Amygdala (tissue), 56 donors: ENCODE measurements at places on chromosomes 13 and 19.

DNA sequence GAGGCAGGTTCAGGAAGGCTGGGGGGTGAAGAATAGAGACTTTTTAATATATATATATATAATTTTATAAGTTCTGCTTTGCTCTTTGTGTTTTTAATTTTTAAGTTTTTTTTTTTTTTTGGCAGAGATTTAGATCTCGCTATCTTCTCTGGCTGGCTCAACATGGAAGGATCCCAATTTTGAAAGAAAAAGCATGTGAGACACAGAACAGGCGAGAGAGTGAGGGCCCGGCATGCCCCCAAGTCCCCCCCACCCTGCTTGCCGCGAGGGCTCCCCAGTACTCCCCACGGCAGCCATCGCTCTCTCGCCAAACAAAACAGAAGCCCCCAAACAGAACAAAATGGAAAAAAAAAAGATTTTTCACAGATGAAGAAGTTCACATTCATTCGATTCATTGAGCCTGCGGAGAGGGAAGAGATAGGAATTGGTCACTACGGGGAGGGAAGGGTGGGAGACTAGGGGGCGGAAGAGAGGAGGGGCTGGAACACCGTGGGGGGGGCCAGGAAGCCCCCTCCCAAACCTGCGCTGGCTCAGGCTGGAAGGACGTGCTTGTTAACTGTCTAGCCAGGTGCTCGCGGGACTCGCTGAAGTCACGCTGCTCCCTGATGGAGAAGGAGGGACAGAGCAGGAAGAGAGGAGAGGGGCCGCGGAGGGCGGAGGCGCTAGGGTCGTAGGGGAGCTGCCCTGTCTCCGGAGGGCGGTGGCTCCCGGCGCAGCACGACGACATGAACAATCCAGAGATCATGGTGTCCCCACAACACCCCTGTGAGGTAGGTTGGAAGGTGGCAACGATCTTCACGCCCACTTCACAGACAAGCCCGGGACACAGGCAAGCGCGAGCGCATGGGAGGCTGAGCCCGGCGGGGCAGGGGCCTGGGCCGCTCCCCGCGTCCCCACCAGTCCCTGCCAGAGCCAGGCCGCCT, 10.6 kb downstream of the KHSRP start:
- no peak for DNase-seq

- no peak for DNase-seq
Observed at GRCh38 chr19:40149501-40149900, 41.7 kb upstream of the MAP3K10 start.

DNA sequence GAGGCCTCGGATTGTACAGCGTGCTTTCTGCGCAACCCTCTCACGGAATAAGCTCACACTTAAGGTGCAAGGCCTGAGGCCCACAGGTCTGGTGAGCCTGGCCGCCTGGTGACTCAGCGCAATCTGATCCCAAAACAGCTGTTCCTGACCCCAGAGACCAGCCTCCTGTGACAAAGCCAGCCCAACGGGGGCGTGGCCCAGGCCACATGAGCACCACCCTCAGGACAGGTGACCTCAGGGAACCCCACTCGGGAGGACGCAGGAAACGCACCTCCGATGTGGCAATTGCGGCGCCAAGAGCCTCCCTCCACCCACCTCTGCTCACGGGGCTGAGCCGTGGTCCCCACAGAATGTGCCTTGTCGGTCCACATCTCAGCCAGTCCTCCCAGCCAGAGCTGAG, 26.4 kb downstream of the GRTP1 start:
- no peak for DNase-seq

DNA sequence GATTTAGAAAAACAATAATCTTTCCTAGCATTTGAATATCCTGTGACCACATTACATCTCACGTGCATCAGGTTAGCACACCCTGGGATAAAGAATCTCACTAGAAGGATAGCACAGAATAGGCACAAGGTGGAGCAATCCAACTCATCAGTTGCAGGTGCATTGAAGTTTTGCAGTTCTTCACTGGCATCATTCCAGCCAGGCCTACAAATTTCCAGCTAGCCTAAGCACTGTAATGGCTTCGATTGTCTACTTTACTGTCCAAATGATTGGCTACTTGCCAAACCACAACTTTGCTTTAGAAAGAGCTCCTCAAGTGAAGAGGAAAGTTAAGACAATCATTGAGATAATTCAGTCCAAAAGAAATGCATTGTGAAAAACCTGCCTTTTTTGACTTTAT, 89.5 kb downstream of the SPRY2 start:
- no peak for DNase-seq

DNA sequence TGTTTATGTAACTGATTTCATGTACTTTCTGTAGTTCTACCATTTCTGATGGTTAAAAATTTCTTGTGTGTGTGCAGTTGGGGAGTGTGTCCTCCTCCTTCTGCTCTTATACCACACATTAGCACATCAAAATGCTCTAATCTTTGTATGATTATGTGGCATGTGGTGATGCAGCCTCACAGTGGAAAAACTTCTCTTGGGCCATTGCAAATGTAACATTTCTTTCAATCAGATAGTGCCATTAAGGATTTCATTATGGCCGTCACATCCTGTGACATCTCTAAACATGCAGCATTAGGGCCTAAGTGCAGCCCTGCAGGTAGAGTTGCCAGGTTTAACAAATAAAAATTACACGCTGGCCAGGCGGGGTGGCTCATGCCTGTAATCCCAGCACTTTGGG, 24.9 kb upstream of the ALOX5AP start:
- DNase-seq, result no peak

- DNase-seq, result no peak
Observed at GRCh38 chr13:52421216-52421615, 15.2 kb upstream of the THSD1 start.

DNA sequence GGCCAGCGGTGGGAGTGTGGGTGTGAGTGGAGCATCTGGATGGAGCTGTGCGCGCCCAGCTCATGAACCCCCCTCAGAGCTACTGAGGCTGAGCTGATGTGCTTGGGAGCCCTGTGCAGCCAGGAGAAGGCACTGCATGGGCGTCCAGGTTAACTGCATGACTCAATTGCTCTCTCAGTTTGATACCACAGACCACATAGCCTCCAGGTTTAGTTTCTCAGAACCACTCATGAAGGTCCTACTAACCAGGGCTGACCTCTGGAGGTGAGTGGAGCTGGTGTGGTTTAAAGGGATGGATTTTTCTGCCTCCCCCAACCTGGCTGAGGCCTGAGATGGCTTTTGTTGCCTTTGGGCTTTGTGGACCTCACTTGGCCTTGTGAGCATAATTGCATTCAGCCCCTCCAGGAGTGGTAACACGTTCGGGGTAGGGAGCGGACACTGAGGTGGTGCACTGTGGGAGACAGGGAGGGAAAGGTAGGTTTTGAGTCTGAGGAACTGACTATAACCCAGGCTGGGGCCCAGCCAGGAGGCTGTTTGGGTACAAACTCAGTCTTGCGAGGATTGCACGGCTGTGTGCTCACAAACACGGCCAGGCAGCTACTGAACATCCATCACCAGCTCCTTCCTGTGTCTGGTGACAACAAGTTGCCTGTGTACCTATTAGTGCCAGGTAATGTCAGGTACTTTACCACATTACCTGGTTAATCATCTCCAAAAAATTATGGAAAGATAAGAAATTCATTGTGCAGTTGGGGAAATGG, 97.5 kb downstream of the RGCC start:
- DNase-seq, result no peak

- DNase-seq, result no peak
Observed at GRCh38 chr13:40618581-40619478, 47.6 kb downstream of the FOXO1 start.

DNA sequence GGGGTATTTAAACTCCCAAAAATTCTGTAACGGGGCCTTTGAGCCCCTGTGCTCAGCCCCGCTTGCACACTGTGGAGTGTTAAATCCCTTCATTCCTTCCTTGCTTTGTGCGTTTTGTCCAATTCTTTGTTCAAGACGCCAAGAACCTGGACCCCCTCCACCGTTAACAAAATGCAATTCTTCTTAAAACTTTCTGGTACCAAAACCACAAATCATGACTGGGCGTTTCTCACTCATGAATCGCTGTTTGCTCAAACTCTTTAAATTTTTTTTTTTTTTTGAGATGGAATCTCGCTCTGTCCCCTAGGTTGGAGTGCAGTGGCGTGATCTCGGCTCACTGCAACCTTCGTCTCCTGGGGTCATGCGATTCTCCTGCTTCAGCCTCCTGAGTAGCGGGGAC, 881 bp downstream of the ZNF20 start:
- DNase-seq, result no peak

- DNase-seq, result no peak
Observed at GRCh38 chr13:60402022-60402421, 5.0 kb downstream of the TDRD3 start.

GRCh38 chr13:93318534-93319254, 92.1 kb downstream of the GPC6 start:
- DNase-seq, result no peak

DNA sequence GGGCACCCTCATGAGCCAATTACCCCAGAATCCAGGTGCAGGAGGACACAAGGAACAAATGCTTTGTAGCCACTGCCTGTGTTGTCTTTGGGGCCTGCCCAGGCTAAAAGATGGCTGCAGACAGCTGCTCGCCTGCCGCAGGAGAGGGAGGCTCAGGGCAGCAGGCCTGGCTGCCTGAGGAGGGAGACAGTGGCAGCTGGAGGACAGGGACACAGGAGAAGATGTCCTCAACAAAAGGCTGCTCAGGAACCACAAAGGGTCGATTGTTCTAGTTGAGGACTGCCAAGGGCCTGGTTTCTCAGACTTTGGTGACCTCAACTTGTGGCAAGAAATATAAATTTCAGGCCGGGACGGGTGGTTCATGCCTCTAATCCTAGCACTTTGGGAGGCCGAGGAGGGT, 7.6 kb downstream of the SIRT2 start:
- DNase-seq, result peak; percentile 53

DNA sequence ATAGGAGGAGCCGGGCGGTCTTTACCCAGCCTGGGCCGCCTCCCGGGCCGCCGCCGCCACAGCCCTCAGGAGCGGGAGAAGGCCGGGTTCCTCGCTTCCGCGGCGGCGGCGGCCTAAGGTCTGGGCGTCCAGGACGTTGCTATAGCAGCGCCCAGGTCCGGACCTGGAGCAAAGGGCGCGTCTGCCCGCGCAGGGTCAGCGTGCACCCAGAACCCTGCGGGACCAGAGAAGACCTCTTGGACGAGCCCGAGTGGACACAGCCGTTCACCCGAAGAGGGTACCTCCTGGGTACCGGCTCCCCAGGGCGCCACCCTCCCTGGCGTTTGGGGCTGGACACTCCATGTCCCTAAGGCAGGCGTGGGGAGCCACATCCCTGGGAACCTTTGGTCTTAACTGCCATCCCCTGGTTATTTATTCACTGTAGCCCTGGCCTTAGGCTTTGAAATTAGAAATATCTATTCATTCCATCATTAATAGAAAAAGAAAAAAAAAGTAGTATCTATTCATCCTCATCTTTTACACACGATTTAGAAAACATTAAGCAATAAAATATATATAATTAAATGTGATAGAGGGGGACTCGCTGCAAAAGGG, 2.4 kb downstream of the DZIP1 start:
- no peak for DNase-seq

DNA sequence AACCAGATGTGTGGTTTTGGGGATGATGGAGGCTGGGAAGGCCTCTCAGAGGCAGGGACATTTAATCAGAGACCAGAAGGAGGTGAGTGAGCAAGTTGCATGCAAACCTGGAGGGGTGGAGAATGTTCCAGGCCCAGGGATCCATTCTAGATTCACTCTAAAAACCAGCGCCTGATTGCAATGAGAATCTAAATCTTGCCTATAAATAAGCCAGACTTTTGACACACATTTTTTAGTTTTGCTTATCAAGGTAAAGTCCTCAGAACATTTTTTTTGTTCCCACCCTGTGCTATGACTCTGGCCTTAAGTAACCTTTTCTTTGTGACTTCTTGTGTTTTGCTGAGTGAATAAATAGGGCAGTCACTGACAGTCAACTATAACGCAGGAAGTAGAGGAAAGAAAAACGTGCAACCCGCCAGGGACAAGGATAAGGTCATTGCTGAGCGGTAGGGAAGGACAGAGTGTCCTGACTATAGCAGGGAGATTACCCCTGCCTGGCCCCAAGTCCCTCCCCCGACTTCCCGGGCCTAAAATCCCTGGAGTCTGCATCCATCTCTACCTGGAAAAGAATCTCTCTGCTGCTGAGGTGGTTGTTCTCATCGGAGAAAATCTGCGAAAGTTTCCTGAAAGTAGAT, 14.4 kb downstream of the RGL3 start:
- DNase-seq, result no peak

GRCh38 chr19:4707956-4708650, 15.5 kb downstream of the DPP9 start:
- DNase-seq, result no peak

GRCh38 chr13:112567161-112567862, 20.6 kb downstream of the TUBGCP3 start:
- no peak for DNase-seq

GRCh38 chr13:98570929-98571372, 6.0 kb downstream of the STK24 start:
- DNase-seq, result no peak

- no peak for DNase-seq
Observed at GRCh38 chr13:101712026-101712348, 259.5 kb downstream of the ITGBL1 start.

DNA sequence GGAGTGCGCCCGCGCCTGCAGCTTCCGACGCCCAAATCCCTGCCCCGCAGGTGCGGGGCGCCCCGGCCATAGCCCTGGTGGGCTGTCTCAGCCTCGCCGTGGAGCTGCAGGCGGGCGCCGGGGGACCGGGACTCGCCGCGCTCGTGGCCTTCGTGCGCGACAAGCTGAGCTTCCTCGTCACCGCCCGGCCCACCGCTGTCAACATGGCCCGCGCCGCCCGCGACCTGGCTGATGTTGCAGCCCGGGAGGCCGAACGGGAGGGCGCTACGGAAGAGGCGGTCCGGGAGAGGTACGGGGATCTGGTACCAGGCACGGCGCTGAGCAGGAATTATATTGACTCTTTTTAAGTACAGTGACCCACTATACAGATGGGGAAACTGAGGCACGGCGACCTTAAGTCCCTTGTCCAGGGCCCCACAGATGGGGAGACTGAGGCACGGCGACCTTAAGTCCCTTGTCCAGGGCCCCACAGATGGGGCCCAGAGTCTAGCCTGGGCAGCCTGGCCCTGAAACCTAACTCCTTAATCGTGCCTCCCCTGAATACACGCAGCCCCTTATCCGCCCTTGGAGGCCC, 586 bp downstream of the MRI1 start:
- no peak for DNase-seq

DNA sequence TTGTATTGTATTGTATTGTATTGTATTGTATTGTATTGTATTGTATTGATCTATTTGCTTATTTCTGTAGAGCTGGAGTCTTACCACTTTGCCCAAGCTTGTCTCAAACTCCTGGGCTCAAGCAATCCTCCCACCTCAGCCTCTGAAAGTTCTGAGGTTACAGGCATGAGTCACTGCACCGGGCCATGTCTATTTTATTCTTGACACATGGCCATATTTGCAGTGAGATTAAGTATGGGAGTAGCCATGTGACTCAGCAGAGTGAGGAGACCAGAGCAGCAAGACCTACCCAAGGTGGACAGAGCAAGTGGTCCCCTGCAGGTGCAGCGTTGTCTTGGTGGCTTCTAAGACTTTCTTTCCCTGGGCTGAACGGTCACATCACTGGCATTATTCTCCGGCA, 49.1 kb upstream of the UBAC2 start:
- DNase-seq, result no peak

GRCh38 chr13:109834973-109835720, 48.8 kb upstream of the IRS2 start:
- no peak for DNase-seq

- DNase-seq, result no peak
Observed at GRCh38 chr19:313169-313987, 22.2 kb upstream of the PLPP2 start.
